Stimulated activated CD8-positive, alpha-beta memory T cell treated with anti-CD3 and anti-CD28 coated beads, Interleukin-7, amount 100 ng/mL, for 48 hours (primary cell): ENCODE measurements at places on chromosomes 1 and 21.

DNA sequence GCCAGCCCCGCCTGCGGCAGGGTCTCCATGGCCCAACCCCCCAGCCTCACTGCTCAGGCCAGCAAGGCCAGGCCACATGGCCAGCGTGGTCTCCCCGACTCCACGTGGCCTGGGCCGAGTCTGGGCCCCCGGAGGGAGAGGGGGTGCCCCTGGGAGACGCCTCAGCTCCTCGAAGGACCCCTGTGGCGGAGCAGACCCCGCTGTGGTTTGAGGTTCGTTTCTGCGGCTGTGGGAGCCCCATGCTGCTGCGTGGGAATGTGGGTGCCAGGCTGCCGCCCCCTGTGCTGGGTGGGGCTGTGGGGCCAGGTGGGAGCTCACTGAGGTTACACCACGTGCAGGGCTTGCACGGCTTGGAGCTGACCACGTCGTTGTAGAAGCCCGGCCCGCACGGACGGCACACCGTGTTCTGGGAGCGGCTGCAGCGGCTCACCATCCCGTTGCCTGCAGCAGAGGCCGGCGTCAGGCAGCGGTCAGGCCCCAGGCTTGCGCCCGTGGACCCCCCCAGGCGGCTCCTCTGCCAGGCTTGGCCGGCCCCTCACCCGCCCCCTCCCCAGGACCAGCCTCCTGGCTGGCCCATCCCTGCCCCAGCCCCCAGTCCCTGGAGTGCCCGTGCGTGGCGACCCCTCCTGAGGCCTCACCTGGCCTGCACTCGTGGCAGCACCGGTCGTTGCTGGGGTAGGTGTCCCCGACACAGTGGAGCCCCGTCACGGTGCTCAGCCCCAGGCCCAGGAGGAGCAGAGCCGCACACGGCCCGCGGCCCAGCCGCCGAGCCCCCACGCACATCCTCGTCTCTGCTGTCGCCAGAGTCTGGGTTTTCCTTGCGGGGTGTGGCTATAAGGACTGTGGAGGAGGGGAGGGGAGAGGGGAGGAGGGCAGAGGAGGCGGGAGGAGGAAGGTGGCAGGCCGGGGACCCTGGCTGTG lies at the start of gene TNFRSF4:
Gene TNFRSF4, minus strand, starts transcription at position 809 of the 921 bp plus-strand sequence. Its CDS starts 26 bp downstream, at position 783.
- DNase-seq = no peak

DNA sequence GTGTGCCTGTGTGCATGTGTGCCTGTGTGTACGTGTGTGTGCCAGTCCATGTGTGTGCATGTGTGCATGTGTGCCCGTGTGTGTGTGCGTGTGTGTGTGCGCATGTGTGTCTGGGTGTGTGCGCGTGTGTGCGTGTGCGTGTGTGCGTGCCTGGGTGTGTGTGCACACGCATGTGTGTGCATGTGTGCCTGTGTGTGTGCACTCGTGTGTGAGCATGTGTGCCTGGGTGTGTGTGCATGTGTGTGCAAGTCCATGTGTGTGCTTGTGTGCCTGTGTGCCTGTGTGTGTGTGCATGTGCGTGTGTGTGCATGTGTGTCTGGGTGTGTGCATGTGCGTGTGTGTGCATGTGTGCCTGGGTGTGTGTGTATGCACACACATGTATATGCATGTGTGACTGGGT lies 28.7 kb upstream of the COL6A2 start:
- no peak for DNase-seq

DNA sequence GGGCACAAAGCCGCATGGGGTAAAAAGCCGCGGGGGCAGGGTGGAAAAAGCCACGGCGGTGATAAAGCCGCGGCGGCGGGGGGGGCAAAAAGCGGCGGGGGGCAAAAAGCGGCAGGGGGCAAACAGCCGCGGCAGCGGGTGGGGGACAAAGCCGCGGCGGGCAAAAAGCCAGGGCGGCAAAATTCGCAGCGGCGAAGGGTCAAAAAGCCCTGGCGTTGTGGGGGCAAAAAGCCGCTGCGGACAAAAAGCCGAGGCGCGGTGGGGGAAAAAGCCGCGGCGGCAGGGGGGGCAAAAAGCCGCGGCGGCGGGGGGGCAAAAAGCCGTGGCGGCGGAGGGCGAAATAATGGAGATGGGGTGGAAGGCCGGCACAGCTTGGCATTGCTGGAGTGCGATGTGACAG lies 3902.9 kb downstream of the SRGAP2C start:
- no peak for DNase-seq

DNA sequence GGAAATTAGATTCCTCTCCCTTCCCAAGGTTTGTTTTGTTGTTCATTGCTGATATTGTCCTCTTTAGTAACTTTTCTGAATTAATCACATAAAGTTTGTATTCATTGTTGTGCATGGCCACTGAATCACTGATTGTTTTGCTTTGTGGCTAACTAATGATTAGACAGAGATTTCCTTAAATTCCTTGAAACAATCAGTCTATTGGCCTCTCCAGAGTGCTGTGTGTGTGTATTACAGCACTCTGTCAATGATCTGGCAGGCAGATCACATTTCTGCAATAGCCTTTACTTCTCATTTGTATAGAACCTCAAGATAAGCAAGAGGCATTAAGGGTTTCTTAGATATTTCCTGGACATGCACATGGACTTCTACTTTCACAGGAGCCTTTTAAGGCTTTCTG lies 78.6 kb downstream of the DUSP10 start:
- DNase-seq = no peak

- no peak for DNase-seq
These were observed 22.4 kb upstream of the FOXO6 start for GRCh38 chr1:41338820-41339219.

- DNase-seq = no peak
These were observed 245.6 kb upstream of the ADAMTS5 start for GRCh38 chr21:27212441-27212840.

- no peak for DNase-seq
These were observed 18.8 kb upstream of the SRM start for GRCh38 chr1:11078631-11079030.

GRCh38 chr1:241482761-241483250 lies 36.7 kb downstream of the FH start:
- no peak for DNase-seq

DNA sequence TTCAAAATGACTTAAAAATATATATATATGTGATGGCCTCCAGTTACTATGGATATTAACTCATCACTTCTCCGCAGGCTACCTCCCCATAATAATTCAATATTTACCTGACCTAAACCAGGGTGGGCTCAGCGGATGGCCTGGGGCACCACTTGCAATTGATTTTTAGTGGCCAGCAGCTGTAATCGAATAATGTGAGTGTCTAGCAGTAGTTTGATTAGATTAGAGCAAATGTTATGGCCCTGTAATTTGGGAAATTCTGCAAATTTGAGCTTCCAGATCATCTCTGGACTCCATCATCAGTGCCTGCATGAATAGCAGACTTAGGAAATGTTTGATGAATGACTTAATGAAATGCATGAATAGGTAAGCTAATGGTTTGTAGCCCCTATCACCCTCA lies 14.7 kb downstream of the SUSD4 start:
- DNase-seq = no peak

DNA sequence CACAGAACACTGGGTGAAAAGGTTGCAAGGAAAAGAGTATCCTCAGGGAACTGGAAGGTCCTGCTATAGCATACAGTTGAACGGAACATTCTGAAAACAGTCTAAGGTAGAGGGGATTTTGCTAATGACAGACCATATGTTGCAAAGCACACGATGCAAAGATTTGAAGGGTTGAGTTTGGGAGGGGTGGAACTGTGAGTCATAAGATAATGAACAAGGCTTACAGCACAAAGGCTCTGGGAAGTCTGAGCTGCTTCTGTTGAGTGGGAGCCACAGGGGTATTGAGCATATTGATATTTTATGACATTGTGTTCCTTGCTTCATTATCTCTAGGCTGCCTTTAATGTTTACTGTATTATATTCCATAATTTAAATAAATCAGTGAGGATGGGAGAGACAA lies 104.9 kb downstream of the PLPPR4 start:
- no peak for DNase-seq

GRCh38 chr1:220368352-220369265 lies 96.4 kb upstream of the RAB3GAP2 start:
- DNase-seq = no peak

- peak; percentile 74 for DNase-seq
These were observed at the start of gene RASSF5 for GRCh38 chr1:206507284-206508129. TSS of gene RASSF5 (plus strand) at chr1:206507531. CDS start at chr1:206507603, 72 bp downstream.

GRCh38 chr1:186761358-186761757 lies 67.4 kb upstream of the PLA2G4A start:
- DNase-seq = no peak

DNA sequence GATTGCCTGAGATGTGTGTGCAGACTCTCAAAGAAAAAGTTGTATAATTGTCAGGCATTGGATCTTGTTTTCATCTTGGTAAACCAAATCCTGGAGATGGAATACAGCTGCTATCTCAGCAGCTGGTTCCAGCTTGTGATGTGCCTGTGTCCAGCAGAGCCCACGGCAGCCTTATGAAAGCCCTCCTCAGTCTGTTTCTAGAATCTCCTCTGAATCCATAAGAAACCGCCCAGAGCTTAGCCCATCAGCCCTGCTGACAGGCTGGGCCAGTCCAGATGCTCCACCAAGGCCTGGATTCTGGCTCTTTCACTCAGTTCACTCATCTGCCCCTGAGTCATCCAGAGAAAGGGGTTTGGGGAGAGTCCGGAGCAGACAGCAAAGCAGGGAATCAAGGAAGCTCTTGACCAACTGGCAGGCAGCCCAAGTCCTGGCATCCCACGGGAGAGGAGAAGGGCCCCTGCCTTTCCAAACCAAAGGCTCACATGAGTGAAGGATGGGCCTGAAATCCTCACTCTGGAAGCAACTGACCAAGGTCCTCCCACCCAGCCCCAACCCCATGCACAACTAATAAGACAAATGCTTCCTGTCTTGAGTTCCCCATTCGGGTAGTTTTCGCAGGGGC lies 45.7 kb downstream of the NAV1 start:
- no peak for DNase-seq

- no peak for DNase-seq
These were observed 43.6 kb downstream of the PTPRU start for GRCh38 chr1:29279951-29280391.

GRCh38 chr1:159921251-159921650 lies 4.1 kb downstream of the TAGLN2 start:
- no peak for DNase-seq

GRCh38 chr1:231541842-231542241 lies 13.4 kb downstream of the TSNAX start:
- no peak for DNase-seq

DNA sequence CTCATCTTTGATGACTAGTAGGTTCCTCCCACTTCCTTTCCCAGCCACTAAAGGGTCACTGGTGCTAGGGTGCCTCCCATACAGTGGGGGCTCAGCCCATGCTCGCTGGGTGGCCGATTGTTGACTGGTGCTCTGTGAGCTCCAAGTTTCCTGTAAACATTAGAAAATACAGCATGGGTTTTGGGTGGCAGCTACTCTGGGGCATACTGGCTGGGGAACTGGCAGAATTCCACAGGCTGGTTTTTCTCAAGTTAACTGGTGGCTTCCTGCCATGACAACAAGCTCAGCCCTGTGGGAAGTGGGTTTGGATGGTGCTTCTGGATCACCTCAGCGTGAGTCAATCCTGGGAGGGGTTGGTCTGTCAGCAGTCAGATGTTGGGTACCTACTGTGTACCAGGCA lies 28.7 kb upstream of the CRNN start:
- DNase-seq = no peak

DNA sequence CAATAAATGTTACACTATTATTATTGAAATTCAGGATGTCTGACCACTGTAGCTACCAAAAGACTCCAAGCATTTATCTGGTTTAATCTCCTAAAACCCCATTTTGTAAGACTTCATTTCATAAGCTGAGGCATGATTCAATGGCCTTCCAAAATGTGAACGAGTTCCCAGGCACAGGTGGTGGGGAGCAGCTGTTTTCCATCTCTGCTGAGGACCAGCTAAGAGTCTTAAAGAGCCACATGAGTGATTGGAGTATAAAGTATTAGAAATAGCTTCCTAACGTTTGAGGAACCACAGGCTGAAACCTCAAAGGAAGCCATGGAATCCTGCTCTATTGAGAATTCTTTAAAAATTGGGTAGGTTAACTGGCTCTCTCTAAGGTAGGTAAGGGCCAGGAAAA lies 44.9 kb downstream of the SEC16B start:
- DNase-seq = no peak

GRCh38 chr1:99979091-99979490 lies 9.3 kb downstream of the SLC35A3 start:
- DNase-seq = no peak

DNA sequence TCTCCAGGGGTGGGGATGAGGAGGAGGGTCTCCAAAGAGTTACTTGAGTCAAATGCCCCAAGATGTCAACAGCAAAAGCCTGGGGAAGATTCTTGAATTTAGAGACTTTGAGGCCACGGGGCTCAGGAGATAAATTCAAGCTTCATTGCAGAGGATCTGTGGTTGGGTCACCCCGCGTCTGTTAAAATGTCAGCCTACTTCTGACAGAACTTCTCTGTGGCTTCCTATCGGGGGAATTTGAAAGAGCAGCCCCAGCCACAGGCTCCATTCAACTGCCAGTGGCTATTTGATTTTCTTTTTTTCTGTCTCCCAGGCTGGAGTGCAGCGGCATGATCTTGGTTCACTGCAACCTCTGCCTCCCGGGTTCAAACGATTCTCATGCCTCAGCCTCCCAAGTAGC lies 62.5 kb upstream of the EFHD2 start:
- DNase-seq = no peak

DNA sequence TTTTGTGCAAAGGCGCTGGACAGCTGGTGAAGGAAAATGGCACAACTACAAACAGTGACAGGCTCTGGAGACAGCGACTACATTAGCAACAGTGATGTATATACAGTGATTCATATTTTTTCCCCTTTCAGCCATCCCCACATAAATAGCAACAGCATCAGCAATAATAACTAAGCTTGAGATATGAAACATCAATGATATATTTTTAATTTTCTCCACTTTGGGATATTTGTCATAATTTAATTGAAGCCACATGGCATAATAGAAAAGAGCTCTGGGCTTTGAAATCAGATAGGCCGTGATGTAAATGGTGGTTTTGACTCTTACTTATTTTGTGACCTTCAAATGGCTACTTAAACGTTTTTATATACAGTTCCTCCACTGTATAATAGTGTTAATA lies 764.3 kb upstream of the PRMT6 start:
- no peak for DNase-seq

DNA sequence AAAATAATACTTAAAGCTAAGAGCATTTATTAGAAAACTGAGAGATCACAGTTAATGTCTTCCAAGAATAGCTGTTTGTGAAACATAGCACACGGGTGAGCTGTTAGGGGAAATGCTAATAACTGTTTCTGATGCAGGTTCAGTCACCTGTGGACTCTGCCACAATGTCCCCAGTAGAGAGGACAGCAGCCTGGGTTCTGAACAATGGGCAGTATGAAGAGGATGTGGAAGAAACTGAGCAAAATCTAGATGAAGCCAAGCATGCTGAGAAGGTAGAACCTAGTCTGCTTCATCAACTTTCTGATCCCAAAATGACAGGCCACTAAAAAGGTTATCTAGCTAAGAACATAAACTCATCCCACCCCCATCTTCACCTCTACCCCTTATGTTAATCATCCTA lies 32.6 kb downstream of the CLEC20A start:
- no peak for DNase-seq
